ENCODE measurements at places on chromosomes 1 and 21.

DNA sequence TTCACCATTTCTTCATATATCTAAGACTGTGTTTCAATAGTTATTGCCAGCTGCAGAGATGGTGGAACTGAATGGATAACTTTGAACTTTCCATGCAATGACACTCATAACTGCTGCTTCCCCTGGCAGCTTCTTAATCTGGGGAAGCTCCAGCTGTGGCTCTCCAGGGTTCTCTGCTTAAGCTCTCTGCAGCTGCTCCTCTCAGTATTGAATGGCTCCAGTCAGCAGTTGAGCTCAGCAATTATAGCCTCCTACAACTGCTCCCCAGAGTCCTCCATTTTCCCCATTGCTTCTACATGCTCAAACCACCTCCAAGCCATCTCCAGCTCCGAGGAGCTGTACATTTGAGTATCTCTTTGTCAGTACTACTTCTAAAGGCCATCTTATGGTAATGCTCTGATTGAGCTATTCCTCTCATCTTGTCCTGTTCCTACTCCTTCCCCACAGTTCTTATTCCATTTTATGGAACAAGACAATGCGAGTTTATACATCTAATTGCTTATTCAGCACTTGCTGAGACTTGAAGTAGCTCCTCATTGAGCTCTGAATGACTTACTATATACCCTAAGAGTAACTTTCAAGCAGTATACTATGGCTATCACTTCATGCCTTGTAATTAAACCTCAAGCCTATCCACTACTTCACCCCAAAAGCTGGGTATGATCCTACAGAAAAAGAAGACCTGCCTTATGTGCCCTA lies 362.4 kb downstream of the NEGR1 start:
- H3K27ac ChIP-seq, result no peak overlapping the region
- H3K27me3 ChIP-seq, result no peaks in the 10 kb centered on the region
- DNase-seq, result no peak
- no peak overlapping the region for H3K4me3 ChIP-seq

GRCh38 chr1:208027861-208028260 lies 116.9 kb upstream of the CD34 start:
- H3K27ac ChIP-seq, result no peak overlapping the region
- no peak overlapping the region for H3K4me3 ChIP-seq
- no peaks in the 10 kb centered on the region for H3K27me3 ChIP-seq
- DNase-seq, result no peak
- H3K36me3 ChIP-seq, result peaks cover 42% of the 10 kb centered on the region

DNA sequence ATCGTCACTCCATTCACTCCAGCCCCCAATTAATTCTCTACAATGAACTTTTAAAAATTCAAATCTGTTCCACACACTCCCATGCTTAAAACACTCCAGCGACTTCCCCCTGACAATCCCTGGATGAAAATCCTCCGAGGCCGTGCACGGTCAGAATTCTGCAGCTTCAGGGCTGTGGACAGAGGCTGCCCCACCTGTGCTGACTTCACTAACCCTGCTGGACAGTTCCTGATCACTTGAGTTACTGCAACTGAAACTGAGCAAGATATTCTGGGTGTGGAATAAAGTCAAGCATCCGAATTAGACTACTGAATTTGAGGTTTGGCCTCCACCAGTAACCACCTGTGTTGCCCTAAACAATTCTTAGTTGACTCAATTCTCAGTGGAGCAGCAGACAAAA lies 1.0 kb upstream of the JAK1 start:
- H3K27ac ChIP-seq, result peak overlapping the region; percentile 94
- H3K36me3 ChIP-seq, result no peaks in the 10 kb centered on the region
- H3K4me1 ChIP-seq, result no peaks in the 10 kb centered on the region
- H3K27me3 ChIP-seq, result no peaks in the 10 kb centered on the region

DNA sequence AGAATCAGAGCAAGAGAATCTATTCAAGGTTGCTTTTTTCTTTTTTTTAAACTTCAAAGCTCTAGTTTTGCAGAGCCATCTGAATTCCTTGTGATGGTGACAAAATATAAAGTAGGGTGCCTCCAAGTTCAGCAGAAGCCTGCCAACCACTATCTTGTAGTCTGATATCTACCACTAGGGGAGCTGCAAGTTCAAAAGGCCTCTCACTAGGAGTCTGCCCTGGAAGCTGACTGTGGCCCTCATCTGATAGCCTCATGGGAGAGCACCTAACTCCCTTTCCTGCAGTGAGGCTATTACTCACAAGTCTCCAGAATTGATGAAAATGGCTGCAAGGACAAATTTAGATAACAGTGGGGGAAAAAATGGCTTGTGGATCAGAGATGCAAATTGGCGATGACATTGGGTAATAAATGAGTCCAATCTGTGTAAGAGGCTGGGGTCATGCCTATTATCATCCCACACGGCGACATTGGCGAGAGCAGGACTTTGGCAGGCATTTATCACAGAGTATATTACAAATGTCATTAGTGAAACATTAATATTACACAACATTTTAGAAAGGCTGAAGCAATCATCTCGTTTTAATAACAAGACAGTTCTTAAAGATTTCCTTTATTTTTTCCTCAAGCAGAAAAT lies 10.7 kb upstream of the ZP4 start:
- H3K36me3 ChIP-seq, result no peaks in the 10 kb centered on the region
- no peak overlapping the region for H3K27ac ChIP-seq
- DNase-seq, result no peak
- H3K4me3 ChIP-seq, result no peak overlapping the region

DNA sequence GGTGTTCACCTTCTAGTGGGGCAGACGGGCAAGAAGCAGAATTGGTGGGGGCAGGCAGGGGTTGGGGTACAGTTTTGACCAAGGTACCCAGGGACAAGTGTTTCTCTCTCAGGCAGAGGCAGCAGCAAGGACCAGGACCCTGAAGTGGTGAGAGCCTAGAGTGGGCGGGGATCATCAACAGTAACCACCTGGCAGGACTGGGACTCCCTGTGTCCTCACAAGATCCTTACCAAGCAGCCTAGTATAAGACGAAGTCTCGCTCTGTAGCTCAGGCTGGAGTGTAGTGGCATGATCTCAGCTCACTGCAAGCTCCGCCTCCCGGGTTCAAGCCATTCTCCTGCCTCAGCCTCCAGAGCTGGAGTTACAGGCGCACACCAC lies 3.2 kb upstream of the NADK start:
- peak overlapping the region; percentile 48 for H3K4me3 ChIP-seq
- no peaks in the 10 kb centered on the region for H3K27me3 ChIP-seq
- no peak overlapping the region for H3K27ac ChIP-seq
- H3K4me1 ChIP-seq, result peaks cover 44% of the 10 kb centered on the region

GRCh38 chr1:2110738-2111673 lies 60.8 kb downstream of the PRKCZ start:
- no peaks in the 10 kb centered on the region for H3K36me3 ChIP-seq
- no peak overlapping the region for H3K4me3 ChIP-seq
- H3K27me3 ChIP-seq, result no peaks in the 10 kb centered on the region
- no peak overlapping the region for H3K27ac ChIP-seq

- H3K4me3 ChIP-seq, result no peak overlapping the region
- H3K4me1 ChIP-seq, result no peaks in the 10 kb centered on the region
- peak overlapping the region; percentile 9 for H3K27ac ChIP-seq
- H3K27me3 ChIP-seq, result no peaks in the 10 kb centered on the region
- peaks cover 94% of the 10 kb centered on the region for H3K36me3 ChIP-seq
- DNase-seq, result peak; percentile 52
These were observed 25.1 kb downstream of the COL6A2 start for GRCh38 chr21:46122758-46123683.

GRCh38 chr1:90719330-90720144 lies 2.4 kb upstream of the BARHL2 start:
- H3K36me3 ChIP-seq, result no peaks in the 10 kb centered on the region
- no peak overlapping the region for H3K4me3 ChIP-seq
- H3K4me1 ChIP-seq, result peaks cover 16% of the 10 kb centered on the region

- no peaks in the 10 kb centered on the region for H3K4me1 ChIP-seq
- H3K4me3 ChIP-seq, result no peak overlapping the region
- no peak for DNase-seq
- H3K27me3 ChIP-seq, result no peaks in the 10 kb centered on the region
- H3K27ac ChIP-seq, result no peak overlapping the region
These were observed 70.0 kb upstream of the TENT5C start for GRCh38 chr1:117535821-117536220.

DNA sequence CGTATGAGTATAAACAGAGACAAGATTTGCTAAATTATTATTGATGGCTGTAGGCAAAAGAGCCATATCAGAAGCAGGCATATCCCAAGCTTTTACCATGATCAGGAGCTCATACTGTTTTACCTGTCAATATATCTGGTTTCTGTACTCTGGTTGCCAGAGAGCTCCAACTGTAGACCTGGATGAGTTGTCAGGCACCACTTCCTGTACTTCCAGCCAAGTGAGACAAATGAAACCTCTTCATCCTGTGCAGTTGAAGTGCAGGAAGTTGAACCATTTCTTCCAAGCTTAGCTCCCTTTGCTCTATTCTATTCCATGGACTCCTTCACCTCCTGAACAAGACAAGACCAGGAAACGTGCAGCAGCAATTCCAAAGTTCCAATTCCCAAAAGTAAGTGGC lies 115.6 kb downstream of the ZNF281 start:
- no peak overlapping the region for H3K27ac ChIP-seq
- DNase-seq, result no peak
- H3K4me1 ChIP-seq, result no peaks in the 10 kb centered on the region
- no peaks in the 10 kb centered on the region for H3K27me3 ChIP-seq
- H3K36me3 ChIP-seq, result no peaks in the 10 kb centered on the region
- H3K4me3 ChIP-seq, result no peak overlapping the region

DNA sequence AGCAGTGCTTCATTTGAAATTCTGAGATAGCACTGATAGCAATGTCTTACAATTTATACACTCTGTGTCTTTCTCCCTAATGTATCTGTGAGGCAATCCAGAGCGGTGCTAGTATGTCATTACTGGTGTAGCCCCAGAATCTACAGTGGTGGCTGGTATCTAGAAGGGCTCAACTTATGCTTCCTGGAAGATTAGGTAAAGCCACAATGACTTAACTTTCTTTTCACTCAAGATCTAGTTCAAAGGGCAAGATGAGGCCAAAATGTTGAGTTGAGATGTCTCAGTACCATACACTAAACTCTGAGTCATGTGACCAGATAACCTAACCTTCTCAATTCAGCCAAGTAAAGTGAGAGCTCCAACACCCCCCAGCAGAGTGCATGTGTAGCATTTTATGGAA lies 77.5 kb downstream of the PAPPA2 start:
- H3K4me3 ChIP-seq, result no peak overlapping the region
- no peak for DNase-seq
- H3K27me3 ChIP-seq, result no peaks in the 10 kb centered on the region
- no peaks in the 10 kb centered on the region for H3K36me3 ChIP-seq
- H3K4me1 ChIP-seq, result no peaks in the 10 kb centered on the region
- no peak overlapping the region for H3K27ac ChIP-seq

GRCh38 chr1:221695301-221695700 lies 46.6 kb downstream of the DUSP10 start:
- no peak for DNase-seq
- no peak overlapping the region for H3K27ac ChIP-seq
- H3K27me3 ChIP-seq, result no peaks in the 10 kb centered on the region
- no peaks in the 10 kb centered on the region for H3K4me1 ChIP-seq
- H3K4me3 ChIP-seq, result no peak overlapping the region

Data from ascending aorta (tissue), 2 donors.